Left renal pelvis (tissue), 4 donors: ENCODE measurements at places on chromosomes 2 and 18. TPM values are rescaled to one million over a fixed set of nuclear protein-coding genes. Genes with fewer than 3 reads are reported as not detected.

The EPHA4 gene
- polyA plus RNA-seq = 26.5 TPM

The SEPTIN10 gene
- 114 TPM for polyA plus RNA-seq

GRCh38 chr18:25594351-25594750 lies 242.4 kb upstream of the ZNF521 start:
- DNase-seq = no peak

DNA sequence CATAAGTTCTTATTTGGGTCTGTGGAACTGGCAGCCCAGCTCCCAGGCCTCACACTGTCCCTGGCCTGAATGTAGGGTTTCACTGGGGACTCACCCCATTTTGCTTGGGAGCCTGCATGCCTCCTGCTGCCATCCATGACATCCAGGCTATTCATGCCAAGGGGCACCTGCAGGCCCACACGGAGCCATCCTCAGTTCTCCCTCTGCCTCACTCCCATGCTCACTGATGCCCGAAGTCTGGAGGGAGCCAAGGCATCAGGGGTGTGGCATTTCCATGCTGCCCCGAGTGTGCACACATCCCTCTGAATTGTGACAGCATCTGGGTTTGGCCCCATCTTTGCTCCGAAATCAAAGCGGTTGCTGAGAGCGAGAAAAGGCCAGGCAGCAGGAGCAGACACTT lies 67.4 kb upstream of the ZNF804A start:
- no peak for DNase-seq

GRCh38 chr2:101718993-101719571 lies 21.6 kb downstream of the MAP4K4 start:
- no peak for DNase-seq

The FZD7 gene
- 131 TPM for polyA plus RNA-seq

DNA sequence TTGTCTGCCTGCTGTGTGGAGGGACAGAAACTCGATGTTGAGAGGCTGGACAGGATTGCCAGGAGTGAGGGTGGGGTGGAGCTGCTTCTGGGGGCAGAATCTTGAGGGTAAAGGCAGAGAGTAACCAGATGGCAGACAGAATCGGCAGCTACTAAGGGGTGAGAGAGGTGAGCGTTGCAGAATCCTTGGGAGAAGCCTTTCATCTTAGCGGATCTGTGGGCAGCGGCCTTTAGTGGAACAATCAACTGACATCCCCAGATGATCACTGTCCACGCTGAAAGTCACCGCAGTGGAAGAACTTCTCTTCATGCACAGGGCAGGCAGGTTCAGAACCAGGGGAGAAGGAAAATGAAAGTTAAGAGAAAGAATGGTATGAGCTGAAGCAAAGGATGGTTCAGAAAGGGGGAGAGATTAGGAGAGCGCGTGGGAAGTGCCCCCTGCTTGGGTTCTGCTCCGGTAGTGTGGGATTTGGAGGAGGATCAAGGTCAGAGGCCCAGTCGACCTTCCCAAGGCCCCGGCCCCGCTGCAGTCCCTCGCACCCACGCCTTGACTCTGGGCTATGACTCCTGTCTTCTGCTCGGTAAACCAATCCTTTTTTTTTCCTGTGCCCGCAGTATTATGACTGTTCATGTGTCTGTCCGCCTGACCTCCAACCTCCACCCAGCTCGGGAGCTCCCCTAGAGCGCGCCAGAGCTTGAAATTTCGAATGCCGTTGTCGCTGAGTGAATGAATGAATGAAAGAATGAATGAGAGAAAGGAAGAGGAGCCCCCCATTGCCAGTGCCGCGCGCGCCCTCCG lies 584 bp downstream of the BOLA3 start:
- DNase-seq = no peak

GRCh38 chr2:44267796-44268648 lies 7.3 kb upstream of the SLC3A1 start:
- DNase-seq = no peak

DNA sequence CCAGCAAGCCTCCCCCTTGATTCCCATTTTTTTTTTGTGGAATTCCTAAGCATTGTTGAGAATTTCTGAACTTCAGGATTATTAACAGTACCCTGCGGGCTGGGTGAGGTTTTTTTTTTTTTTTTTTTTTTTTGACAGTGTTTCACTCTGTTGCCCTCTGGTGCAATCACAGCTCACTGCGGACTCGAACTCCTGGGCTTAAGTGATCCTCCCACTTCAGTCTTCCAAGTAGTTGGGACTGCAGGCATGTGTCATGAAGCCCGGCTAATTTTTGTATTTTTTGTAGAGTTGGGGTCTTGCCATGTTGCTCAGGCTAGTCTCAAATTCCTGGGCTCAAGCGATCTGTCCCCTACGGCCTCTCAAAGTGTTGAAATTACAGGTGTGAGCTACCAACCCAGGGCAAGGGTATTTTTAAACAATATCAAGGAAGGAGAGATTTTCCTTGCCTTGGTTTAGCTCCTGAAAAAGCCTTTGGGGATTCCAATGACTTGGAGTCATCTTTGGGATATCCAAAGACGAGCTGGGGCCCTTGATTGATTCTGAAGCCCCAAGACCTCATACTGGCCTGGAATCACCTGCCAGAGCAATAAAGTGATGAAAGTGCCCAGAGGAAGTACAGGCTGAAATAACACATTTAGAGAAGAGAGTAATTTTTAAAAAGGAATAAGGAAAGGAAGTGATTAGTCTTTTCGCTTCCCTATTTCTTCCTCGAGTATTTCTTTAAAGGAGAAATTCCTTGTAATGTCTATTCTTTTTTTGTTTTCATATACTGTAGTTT lies 240.2 kb downstream of the TGIF1 start:
- no peak for DNase-seq

DNA sequence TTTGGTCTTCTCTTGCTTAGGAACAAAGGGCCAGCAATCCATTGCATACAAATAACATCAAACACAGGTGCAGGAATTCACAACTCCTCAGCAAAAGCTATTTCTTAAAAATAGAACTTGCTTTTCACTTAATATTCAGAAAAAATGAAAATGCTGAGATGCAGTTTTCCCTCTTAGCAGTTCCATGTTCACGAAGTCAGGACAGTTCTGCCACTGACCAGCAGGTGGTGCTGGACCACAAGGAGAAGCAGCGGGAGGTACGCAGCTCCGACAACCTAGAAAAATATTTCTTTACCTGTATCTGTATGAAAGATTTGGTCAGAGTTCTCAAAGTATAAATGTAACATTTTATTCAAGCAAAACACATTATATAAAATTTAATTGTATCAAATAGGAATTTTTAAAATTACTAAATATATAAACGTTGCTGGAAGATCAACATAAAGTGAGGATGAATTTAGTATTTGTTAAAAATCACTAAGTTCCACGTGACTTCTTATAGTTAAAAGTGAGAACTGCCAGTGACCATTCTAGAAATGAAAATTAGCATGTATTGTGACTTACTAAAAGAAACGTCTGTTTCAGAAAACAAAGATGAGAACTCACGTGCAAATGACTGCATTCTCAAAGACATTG lies 48.8 kb downstream of the ADNP2 start:
- DNase-seq = no peak

DNA sequence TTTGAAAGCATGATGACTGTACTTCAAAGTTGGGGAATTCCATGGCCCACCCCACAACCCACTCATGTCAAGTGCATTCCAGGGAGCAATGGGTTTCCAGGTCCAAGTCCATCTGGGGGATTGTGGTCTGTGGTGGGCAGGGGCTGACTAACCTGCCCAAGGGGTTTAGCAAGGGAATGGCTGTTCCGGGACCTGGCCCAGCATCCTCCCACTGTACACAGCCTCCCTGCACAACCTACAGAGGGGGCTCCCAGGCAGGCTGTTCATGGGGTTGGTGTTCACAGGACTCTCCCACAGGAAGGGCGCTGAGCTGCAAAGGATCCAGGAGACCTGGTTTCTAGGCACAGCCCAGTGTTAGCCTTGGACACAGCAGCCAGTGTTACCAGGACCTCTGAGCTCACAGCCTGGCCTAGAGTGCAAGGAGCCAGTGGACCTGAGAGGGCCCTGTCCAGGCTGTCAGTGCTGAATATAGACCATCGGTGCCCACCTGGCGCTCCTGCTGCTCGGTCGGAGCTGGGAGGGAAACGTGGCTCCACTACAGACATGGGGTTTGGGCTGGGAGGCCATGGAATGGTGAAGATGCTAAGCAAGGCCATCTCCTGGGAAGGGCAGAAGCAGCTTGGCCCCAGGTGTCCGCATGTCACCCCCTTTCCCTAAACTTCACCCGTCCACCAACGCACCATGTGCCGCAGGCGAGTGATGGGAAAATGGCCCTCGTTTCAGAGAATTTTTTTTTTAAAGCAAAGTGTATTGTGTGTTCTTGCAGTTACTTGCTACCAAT lies 317.2 kb downstream of the GBX2 start:
- DNase-seq = no peak

The SULT1C4 gene
- polyA plus RNA-seq = 55.5 TPM

- DNase-seq = no peak
Observed at GRCh38 chr18:55763805-55764204, 175.8 kb upstream of the TCF4 start.

The TMEM17 gene
- polyA plus RNA-seq = 6.3 TPM

DNA sequence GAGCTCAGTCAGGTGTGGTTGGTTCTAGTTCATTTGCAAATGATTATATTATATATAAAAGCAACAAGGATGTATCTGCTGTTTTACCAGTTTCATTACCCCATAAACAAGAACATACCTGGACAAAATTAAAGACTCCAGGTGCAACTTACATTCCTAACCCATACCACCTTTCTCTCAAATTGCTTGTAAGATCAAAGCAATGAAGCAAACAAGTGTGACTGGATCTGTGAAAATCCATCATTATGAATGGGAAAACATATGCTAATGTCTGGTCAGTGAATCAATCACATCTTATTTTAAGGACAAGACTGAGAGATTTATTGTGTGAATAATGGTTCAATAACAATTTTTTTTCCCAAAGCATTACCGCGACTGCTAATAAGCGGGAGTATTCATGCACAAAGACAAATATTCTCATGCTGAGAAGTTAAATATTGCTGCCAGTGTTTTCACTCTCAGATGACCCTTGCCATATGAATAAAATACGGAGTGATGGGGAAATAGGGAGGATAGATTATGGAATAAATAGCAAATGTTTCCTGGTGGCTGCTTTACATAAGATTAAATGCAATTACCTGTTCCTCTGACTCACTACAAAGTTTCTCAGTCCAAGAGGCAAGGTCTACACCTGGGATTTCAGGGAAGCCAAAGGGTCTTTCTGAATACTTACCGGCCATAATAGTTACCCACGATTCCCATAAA lies 59.3 kb downstream of the WDR75 start:
- no peak for DNase-seq

The CNTNAP5 gene
- polyA plus RNA-seq = 0.75 TPM
